ENCODE measurements at places on chromosomes 11 and 22.

- no peak for DNase-seq
These were observed 11.7 kb upstream of the HTATIP2 start for GRCh38 chr11:20351751-20352262.

GRCh38 chr11:70415191-70415590, 16.9 kb downstream of the CTTN start:
- DNase-seq: no peak

DNA sequence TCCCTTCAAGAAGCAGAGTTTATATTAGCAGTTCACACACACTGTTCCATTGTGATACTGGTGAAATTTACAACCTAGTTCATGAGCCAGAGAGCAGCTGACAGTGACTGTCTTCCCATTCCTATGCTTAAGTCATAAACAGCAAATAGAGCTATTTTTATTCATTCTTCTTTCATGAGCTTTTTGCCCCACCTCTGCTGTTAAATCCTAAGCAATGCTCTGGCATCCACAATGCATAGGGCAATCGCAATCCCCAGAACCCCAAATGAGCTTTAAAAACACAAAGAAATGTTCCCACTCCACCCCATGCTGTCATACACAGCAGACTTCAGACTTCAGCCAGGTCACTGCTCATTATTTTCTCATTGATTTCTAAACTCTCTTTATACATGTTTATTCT, 307.5 kb downstream of the ETS1 start:
- no peak for DNase-seq

DNA sequence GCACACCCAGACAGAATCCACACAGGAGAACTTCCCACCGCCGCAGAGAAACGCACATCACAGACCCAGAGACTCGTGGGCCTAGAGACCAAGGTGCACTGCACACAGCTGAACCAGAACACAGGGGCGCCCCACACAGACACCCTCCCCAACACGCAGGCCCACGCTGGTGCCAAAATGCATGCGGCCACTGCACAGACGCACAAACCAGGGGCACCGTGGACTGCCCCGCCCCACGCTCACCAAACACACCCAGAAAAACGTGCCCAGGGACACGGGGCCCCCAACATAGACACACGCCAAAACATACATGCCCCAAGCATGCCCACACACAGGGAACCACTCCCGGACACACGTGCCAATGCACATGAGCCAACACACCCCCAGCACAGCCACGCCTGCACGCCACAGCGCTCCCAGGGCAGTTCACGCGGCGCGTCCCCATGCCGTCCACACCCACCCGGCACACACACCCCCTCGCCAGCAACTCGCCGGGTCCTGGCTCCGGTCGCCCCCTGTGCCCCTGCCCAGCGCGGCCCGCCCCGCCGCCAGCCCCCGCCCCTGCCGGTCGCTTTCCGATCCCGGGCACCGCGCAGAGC, 7.8 kb downstream of the ELFN2 start:
- no peak for DNase-seq

DNA sequence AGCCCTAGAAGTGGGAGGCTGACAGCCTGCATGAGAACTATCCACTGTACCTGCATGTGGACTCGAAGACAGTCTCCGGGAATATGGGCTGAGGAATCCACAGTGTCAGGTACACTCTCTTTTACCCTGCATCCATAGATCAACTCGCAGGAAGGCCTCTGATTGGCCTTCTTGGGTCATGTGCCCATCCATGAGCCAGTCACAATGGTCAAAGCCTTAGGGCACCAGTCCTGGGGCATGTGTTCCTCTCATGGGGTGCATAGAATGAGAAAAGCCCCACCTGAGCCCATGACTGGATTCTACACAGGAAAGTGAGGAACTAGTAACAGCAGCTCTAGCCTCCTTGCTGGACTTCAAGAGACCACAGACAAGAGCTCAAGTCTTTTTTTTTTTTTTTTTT, 10.6 kb downstream of the ART1 start:
- DNase-seq: no peak

- no peak for DNase-seq
These were observed 102.3 kb upstream of the ANO1 start for GRCh38 chr11:69975822-69976221.

DNA sequence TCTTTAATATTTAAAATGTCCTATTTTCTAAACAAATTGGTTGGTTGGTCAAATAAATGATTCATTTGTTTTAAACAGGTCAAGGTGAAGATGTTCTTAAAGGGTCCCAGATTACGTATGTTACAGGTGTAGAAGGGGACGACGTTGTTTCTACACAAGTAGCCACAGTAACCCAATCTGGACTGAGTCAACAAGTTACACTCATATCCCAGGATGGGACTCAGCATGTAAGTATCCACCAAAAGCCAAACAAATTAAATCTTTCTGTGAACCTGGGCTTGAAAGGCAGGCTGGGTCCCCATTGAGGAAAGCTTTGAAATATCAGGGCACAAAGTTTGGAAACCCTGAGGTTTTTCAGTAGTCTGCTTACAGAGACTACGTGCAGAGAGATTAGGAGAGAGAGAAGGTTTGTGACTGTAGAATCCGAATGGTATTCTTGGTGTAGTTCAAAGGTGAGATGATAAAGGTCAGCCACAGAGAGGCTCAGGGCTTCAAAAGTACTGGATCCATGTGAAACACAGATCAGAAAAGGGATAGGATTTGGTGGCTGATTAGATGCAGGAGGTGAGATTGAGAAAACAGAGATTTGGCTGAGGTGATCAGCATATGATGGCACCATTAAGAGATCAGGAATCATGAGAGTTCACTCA, 51.7 kb downstream of the ZNF143 start:
- DNase-seq: no peak

GRCh38 chr11:24567380-24567779, 70.5 kb downstream of the LUZP2 start:
- DNase-seq: no peak

GRCh38 chr11:16793511-16793910, 55.1 kb downstream of the C11orf58 start:
- DNase-seq: no peak

GRCh38 chr22:45639747-45640102, 31.9 kb upstream of the ATXN10 start:
- DNase-seq: no peak

DNA sequence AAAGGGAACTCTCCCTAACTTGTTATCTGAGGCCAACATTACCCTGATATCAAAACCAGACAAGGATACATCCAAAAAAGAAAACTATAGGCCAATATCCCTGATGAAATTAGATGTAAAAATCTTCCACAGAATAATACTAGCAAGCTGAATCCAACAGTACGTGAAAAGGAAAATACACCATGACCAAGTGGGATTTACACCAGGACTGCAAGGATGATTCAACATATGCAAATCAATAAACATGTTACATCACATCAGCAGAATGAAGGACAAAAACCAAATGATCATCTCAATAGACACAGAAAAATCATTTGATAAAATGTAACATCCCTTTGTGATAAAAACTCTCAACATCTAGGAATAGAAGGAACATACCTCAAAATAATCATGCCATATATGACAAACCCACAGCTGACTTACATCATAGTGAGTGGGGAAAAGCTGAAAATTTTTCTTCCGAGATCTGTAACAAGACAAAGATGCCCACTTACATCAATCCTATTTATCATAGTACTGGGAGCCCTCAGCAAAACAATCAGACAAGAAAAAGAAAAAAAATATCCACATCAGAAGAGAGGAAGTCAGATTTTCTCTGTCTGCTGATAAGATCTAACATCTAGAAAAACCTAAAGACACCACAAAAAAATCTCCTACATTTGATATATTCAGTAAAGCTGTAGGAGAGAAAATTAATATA, 703.3 kb upstream of the ANO5 start:
- DNase-seq: no peak

GRCh38 chr11:117511483-117511930, 183.9 kb downstream of the CEP164 start:
- DNase-seq: no peak

DNA sequence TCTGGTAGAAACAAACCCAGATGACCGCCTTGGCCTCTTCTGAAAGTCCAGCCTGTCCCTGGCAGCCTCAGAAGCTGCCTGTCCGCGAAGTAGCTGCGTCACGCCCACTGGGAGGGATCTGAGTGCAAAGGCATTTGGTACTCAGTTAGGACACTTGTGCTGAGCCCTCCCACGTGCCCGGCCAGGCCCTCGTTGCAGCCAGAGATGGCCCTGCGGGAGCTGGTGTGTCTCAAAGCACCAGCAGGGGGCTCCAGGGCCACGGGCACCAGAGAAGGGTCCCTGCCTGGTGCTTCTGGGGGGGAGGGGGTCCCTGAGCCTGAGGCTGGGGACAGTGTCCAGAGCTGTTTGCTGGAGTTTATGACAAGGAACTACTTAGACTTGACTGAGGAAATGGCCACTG, 5.8 kb downstream of the SELENOO start:
- peak; percentile 81 for DNase-seq

GRCh38 chr11:22491555-22492225, 133.9 kb downstream of the FANCF start:
- DNase-seq: no peak

DNA sequence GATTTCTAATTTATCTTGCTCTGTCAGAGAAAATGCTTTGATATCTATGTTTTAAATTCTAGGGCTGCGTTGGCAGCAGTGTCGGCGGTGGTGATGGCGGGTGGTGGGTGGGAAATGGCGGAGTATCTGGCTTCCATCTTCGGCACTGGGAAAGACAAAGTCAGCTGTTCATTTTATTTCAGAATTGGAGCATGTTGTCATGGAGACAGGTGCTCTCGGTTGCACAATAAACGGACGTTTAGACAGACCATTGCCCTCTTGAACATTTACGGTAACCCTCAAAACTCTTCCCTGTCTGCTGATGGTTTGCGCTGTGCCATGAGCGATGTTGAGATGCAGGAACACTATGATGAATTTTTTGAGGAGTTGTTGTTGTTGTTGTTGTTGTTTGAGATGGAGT, 36.1 kb upstream of the PHOX2A start:
- DNase-seq: no peak
